ENCODE measurements at places on chromosomes 7 and 10.

GRCh38 chr10:35422228-35422627, 85.9 kb downstream of the CCNY start:
- DNase-seq = no peak

DNA sequence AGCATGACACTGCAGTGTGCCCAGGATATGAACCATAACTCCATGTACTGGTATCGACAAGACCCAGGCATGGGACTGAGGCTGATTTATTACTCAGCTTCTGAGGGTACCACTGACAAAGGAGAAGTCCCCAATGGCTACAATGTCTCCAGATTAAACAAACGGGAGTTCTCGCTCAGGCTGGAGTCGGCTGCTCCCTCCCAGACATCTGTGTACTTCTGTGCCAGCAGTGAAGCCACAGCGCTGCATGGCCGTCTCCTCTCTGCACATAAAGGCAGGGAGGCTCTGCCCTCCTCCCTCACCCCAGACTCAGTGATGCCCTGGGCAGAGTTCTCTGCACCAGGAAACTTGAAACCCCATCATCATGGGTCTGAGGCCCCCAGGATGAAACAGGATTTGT, 70.7 kb upstream of the PRSS58 start:
- DNase-seq = no peak

- no peak for DNase-seq
Observed at GRCh38 chr10:19908991-19909696, 92.9 kb downstream of the PLXDC2 start.

- DNase-seq = no peak
Observed at GRCh38 chr7:126083014-126083413, 1153.4 kb upstream of the POT1 start.

DNA sequence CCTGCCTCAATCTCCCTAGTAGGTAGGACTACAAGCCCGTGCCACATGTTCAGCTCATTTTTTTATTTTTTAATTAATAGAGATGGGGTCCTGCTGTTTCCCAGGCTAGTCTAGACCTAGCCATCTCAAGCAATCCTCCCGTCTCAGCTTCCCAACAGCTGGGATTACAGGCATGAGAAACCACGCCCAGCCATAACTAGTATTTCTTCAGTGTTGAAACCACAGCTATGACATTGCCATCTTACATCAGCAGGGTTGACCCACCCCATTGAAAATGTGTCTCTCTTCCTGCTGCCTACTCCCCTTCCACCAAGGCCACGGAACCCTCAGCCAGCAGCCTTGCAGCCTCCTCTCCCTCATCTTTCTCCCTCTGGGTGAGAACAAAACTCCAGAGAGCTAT, 62.1 kb upstream of the ZNF746 start:
- no peak for DNase-seq

DNA sequence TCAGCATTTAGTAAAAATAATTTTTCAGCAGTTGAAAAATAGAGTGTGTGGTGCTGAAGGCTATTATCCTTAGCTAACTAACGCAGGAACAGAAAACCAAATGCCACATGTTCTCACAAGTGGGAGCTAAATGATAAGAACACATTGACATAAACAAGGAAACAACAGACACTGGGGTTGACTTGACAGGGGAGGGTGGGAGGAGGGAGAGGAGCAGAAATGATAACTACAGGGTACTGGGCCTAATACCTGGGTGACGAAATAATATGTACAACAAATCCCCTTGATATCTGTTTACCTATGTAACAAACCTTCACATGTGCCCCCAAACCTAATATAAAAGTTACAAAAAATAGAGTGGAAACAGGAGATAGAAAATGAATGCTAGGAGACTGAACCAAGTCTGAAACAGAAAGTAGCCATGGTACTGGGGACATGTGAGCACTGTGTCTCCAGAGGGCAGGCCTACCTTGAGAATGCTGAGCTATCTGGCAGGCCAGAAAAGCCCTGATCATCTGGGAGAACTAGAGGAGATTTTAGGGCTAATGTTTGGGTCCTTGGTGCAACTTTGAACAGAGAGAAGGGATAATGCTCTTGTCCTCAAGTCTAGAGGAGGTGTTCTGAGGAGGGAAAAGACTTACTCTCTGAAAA, 4.7 kb upstream of the EFCAB10 start:
- DNase-seq = no peak

DNA sequence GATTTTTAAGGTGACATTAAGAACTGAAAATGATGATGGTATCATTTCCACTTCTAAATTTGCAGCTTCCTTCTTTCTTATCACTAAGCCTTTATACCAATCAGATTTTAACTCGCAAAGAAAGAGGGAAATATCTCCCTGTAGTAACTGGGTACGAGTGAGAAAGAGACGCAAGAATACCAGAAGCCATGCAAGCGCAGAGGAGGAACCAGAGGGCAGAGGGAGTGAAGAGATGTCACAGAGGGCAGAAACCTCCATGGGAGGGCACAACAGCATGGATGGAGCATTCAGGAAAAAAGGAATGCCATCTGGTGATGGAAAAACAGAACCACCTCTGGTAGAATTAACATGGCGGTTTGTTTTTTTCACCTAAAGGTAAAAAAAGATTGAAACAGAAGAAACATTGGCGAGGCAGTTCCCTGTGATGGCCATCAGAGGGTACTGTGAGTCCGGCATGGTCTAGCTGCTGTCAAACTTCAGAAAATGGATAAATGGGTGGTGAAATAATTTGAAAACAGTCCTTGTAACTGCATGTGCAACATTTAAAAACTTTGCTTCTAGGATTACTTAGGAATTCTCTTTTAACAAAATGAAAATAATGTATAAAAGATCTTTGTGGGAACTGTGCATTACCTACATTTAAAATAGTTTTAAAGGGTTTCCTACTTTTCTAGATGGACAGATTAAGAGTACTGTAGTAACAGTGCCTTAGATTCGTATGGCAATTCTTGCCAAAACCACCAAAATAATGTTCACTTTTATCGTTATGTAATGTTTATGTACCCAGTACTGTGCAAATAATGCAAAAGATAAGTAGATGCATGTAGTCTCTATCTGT, 91.8 kb downstream of the ARHGAP12 start:
- no peak for DNase-seq

- DNase-seq = no peak
Observed at GRCh38 chr7:67021260-67021659, 24.6 kb downstream of the TYW1 start.

DNA sequence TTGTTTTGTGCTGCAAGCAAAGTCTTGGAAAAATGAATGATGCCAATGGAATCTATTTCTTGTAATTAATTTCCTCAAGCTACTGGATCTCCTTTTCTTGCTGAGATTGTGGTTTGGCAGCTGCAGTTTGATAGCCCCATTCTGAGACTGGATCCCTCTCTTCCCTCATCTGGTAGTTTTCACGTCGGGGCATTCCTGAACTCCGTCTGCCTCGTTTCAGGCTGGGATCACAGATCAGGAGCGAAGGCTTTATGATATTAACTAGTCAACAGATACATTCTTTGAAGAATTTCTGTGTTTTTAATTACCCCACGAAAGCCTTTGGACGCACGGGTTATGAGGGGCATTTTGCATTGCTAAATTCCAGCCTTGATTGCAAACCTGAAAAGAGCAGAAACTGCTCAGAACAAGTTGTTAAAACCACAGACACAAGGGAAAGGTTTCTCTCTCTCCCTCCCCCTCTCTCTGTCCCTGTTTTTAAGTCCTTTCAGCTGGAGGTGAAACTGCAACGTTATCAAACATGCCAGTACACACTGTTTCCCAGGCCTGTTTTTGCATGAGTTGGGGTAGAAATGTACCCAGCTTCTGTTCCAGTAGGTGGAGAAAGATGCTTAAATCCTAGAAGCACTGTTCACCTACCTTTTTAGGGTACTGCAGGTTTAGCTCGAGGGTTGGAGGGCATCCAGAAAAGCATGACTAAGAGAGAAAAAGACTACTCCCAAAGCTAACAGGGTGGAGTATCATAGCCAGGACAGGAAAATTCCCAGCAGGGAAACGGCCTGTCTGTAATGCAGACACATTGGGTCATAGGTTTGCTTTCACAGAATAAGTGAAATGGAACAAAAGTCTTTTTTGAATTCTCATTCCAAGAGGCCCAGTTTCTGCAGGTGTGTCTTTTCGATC, 124.3 kb downstream of the CUX1 start:
- DNase-seq = no peak

GRCh38 chr7:103299660-103300059, 2.4 kb downstream of the PMPCB start:
- no peak for DNase-seq

DNA sequence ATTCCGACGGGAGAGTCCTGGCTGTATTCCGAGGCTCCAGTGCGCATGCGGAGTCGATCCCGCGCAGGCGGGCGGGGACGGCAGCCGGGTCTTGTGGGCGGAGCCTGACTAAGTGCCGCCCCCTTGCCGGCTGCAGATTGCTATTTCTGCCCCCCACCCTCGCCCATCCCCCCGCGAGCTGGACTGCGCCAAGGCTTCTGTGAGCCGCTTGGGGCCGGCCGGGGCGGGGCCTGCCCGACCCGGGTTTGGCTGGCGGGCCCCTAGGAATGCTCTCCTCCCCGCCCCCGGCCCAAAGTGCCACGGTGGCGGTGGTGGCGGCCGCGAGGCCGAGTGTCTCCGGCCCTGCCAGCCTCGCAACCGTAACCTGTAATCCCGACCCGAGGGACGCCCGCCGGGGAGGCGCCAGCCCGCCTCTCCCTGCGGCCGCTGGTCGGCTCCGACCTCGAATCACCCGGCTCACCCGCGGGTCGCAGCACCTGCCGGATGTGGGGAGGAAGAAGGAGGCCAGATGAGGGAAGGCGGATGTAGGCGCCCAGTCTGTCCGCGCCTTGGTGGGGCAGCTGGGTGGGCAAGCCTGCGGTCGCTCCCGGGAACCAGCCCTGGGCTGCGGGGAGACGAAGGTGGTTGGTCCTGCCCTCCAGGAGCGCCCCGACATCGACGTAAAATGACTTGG, 702 bp upstream of the KAZALD1 start:
- DNase-seq = peak; percentile 83

- DNase-seq = peak; percentile 76
Observed at GRCh38 chr10:88990384-88991160, at the start of gene FAS. TSS of gene FAS (plus strand) at chr10:88990798. CDS start at chr10:88990877, 79 bp downstream.

DNA sequence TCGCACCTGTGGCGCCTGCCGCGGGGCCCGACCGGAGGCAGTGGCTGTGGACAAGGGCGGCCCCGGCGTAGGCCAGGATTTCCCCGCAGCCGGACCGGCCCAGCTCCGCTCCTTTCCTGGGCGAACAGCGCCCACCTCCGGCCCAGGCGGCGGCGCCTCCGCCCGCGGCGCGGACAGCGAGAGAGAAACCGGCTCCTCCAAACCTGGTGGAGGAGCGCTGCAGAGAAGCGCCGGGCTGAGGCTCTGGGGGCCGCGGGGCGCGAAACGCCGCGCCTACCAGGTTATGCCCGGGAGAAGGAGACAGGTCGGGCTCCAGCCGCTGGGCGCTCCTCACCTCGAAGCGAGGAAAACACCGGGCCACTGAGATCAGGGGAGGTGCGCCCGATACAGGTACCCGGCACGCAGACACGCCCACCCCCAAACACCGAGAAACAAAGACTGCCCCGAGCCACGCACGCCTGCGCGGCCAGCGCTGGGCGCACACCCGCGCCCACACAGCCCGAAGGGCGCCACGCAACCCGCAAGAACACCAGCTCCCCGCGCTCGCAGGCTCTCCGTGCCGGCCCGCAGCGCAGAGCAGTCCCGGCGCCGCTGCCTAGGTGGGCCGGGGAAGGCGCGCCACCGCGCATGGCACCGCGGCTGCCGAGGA, 3.3 kb downstream of the GRID1 start:
- DNase-seq = no peak

- no peak for DNase-seq
Observed at GRCh38 chr10:1366322-1366691, 310.1 kb downstream of the WDR37 start.

DNA sequence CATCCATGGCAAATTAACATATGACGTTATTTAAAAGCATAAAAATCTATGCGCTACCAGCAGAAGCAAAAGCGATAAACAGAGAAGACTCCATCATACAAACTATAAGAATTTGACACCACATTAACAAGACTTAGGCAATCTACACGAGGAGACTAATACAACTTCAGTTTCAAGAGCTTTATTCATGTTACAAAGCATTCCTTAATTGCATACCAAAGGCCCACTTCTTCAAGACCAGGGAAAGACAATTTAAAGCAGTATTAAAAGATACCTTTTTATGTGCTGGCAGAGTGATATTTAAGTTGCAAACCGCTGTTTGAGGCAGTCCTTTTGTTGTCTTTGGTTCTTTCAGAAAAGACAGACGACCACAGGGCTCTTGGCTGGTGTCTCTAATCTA, 176.0 kb upstream of the CCDC6 start:
- no peak for DNase-seq

GRCh38 chr10:109894516-109894915, 28.8 kb downstream of the XPNPEP1 start:
- DNase-seq = no peak

- no peak for DNase-seq
Observed at GRCh38 chr7:44231088-44231487, 30.3 kb downstream of the YKT6 start.

DNA sequence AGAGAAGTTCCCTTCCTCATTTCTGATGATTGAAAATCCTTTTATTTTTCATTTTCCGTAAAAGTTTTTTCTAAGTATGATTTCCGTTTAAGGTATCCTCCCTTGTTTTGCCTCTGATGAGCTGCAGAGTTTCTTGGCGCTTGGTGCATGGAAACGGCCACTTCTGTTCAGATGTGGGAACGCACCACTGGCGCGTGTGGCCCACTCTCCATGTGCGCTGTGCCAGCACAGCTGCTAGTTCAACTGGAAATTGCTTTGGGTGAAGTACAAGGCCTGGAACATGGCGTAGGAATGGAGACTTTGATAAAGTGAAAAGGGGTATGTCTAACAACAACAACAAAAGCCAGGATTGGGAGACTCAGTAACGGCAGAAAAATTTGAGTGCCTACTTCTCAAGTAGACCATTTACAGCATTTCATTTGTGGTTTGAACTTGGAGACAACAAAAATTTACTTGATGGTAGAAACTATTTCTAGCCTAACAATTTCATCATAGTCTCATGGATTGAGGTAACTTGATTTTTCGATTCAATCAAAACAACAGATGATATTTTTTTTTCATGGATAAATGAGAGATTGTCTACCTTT, 364.2 kb downstream of the SUGCT start:
- DNase-seq = no peak

DNA sequence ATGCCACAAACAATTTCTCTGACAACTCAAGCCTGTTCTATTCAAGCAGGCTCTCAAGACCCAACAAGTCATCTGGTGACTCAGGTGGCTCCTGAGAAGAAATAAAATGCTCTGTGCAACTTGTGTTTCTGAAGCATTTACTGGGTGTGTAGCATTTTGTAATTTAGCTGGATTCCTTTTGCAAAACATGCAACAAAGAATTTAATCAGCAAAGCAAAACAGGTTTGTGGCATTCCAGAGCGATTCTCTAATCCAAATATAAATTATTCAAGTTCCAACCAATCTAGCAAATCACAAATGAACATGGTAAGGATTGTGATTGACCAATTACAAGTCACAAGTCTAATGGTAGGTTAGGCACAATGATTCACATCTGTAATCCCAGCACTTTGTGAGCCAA, 39.8 kb upstream of the C10orf67 start:
- no peak for DNase-seq
